ENCODE measurements at places on chromosomes 12 and 14. TPM values are rescaled to one million over a fixed set of nuclear protein-coding genes. Genes with fewer than 3 reads are reported as not detected.

Gene CCDC175
- total RNA-seq: 0.24 TPM

DNA sequence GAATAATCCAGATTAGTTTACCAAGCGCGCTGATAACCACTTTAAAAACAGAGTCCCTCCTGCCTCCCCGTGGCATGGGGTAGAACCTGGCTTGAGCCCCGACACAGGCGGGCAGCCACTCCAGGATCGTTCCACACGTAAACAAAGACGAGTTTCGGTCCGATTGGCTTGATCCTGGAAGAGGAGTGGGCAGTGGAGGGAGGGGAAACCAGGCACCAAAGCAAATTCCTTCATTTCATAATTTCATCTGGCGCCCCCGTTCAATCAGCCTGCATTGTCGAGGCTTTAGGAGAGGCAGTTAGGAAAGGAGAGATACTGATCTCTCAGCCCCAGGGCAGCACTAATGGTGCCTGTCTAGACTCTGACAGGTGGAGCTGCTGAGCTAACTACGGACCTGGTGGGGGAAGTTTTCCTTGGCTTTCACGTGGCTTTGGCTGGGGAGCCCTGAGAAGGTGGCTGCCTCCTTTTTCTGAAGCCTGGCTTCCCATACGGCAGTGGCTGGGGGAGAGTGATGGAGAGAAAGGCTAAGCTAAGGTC lies 751 bp upstream of the GPRC5A start:
- peaks cover 24% of the 10 kb centered on the region for H3K4me1 ChIP-seq
- no peaks in the 10 kb centered on the region for H3K27me3 ChIP-seq
- peak; percentile 83 for DNase-seq
- H3K4me3 ChIP-seq: peak overlapping the region; percentile 47
- H3K36me3 ChIP-seq: no peaks in the 10 kb centered on the region

- H3K27me3 ChIP-seq: no peaks in the 10 kb centered on the region
- H3K27ac ChIP-seq: no peak overlapping the region
- peaks cover 9% of the 10 kb centered on the region for H3K36me3 ChIP-seq
These were observed 48.0 kb downstream of the USP15 start for GRCh38 chr12:62308201-62308600.

DNA sequence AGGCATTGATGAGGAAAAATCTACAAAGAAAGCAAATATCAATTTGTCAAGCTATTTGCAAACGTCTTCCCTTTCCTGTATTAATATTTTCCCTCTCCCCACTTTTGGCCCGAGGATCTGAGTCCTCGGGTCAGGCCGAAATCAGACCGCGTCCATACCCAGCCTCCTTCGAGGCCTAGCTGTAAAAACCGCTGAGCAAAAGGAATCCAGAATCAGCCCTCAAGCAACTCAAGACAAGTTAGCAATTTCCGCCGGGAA lies 353 bp upstream of the MAPK1IP1L start:
- DNase-seq: no peak
- H3K36me3 ChIP-seq: no peaks in the 10 kb centered on the region
- H3K27me3 ChIP-seq: no peaks in the 10 kb centered on the region
- peaks cover 11% of the 10 kb centered on the region for H3K4me1 ChIP-seq
- peak overlapping the region; percentile 81 for H3K4me3 ChIP-seq
- H3K27ac ChIP-seq: peak overlapping the region; percentile 100

GRCh38 chr12:12990700-12991468 lies 9.2 kb downstream of the HEBP1 start:
- H3K27ac ChIP-seq: peak overlapping the region; percentile 83
- peaks cover 28% of the 10 kb centered on the region for H3K4me1 ChIP-seq
- H3K27me3 ChIP-seq: no peaks in the 10 kb centered on the region
- no peak overlapping the region for H3K4me3 ChIP-seq

DNA sequence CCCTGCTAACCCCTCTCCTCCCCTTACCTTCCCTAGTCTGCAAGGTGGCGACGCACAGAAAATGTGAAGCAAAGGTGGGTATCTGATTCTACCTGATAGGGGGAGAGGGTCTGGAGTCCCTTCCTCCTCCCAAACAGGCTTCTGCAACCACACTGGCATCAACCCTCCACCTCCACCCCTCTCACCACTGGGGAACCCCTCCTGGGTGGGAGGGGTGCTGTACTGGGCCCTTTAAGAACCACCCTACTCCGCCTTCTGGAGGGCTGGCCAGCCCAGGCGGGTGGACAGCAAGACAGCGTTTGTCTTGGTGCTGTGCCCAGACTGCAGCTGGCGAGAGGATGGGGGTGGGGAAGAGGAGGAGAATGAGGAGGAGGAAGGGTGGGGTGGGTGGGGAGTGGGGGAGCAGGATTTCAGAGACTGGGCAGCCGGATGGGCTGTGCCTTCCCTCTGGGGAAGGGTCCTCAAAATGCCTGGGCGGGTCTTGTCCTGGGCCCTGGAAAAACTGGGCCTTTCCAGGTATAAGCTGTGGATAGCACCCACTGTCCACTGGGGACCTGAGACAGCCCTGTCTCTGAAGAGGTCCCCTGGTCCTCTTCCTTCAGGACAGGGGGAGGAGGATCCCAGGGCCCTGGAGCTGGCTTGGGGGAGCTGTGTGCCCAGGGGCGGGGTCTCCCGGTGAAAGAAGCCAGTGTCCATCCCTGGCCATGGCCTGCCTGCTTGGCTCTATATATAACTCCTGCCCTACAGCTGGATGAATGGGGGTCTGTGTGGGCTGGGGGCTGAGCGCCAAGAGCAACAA lies 2.8 kb downstream of the TNS2 start:
- H3K27ac ChIP-seq: peak overlapping the region; percentile 99
- H3K36me3 ChIP-seq: peaks cover 10% of the 10 kb centered on the region
- no peaks in the 10 kb centered on the region for H3K27me3 ChIP-seq
- DNase-seq: peak; percentile 95

- no peaks in the 10 kb centered on the region for H3K4me1 ChIP-seq
- H3K36me3 ChIP-seq: no peaks in the 10 kb centered on the region
- no peak overlapping the region for H3K27ac ChIP-seq
- no peaks in the 10 kb centered on the region for H3K27me3 ChIP-seq
- no peak for DNase-seq
These were observed 78.9 kb downstream of the STAB2 start for GRCh38 chr12:103665971-103666370.

GRCh38 chr12:44582521-44582920 lies 293.6 kb downstream of the NELL2 start:
- no peaks in the 10 kb centered on the region for H3K36me3 ChIP-seq
- no peak overlapping the region for H3K4me3 ChIP-seq
- no peaks in the 10 kb centered on the region for H3K27me3 ChIP-seq
- DNase-seq: no peak

Data from thyroid gland (tissue), 4 donors.